ENCODE measurements at places on chromosomes 13 and 19.
A peak's percentile ranks its signal among the peaks of the same experiment; 100 is the strongest.

GRCh38 chr19:3783660-3784584 is 2.3 kb downstream of the MATK start:
- DNase-seq = no peak

- DNase-seq = no peak
Observed at GRCh38 chr13:78608688-78609463, 5.5 kb upstream of the POU4F1 start.

GRCh38 chr19:15114153-15114540 is 6.9 kb downstream of the SYDE1 start:
- no peak for DNase-seq

- no peak for DNase-seq
Observed at GRCh38 chr19:11125994-11126685, 29.4 kb downstream of the SPC24 start.

GRCh38 chr19:33302974-33303790 is 848 bp upstream of the CEBPA start:
- peak; percentile 4 for DNase-seq

GRCh38 chr19:11330127-11330526 is 9.3 kb downstream of the RAB3D start:
- DNase-seq = no peak

DNA sequence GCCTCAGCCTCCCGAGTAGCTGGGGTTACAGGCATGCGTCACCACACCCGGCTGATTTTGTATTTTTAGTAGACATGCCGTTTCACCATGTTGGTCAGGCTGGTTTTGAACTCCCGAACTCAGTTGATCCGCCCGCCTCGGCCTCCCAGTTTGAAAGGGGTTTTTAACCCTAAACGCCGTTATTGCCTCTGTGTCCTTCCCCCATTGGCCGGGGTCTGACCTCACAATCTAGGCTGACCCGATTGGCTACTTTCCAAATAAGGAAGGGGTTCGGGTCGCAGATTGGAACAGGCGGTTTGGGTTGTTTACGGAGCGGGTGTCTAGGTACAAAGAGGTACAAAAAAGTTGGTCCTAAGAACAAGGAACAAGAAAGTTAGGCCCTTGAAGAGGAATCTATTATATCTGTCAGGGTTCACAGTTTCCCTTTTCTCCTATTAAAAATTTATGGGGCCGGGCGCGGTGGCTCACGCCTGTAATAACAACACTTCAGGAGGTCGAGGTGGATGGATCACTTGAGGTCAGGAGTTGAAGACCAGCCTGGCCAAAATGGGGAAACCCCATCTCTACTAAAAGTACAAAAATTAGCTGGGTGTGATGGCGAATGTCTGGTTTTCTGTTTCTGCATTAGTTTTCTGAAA is 1.0 kb downstream of the ZNF253 start:
- DNase-seq = no peak

DNA sequence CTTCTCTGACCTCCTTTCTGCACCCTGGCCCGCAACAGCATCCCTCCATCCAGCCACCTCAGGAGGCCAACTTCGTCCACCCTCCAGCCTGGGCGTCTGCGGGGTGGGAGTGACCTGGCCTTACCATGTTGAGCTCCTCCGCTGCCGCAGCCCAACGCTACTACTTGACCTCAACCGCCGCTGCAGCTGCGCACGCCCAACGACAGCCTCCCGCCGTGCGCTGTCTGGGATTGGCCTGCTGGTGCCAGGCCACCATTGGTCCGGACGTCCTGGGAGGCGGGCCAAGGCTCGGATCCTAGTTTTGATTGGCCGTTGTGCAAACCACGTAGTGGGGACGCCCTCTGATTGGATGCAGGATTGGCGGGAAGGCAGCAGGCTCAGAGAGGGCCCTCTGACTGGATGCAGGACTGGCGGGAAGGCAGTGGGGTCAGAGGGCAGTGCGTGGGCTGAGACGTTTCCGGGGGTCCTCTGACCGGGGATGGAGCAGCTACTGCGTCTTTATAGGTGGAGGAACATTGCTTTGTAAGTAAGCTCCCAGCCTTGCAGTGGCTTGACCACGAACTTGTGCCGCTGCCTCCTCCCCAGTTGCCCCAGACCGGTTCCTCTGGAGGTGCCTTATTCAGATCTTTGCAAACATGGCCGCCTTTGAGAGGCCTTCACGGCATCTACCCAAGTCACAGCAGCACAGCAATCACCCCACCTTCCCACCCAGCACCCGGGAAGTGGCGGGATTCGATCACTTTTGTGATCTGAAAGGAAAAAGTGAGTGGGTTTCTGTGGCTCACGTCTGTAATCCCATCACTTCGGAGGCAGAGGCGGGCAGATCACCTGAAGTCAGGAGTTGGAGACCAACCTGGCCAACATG is at the start of gene TUBA3C:
TUBA3C (minus strand) TSS at position 204 of the 865 bp plus-strand sequence; CDS start at position 127, 77 bp downstream.
- no peak for DNase-seq

- DNase-seq = no peak
Observed at GRCh38 chr19:16897856-16898161, 9.0 kb downstream of the F2RL3 start.
